ENCODE measurements at places on chromosomes 13 and 19.

GRCh38 chr13:76812206-76812897, 73.9 kb downstream of the KCTD12 start:
- no peak for DNase-seq

DNA sequence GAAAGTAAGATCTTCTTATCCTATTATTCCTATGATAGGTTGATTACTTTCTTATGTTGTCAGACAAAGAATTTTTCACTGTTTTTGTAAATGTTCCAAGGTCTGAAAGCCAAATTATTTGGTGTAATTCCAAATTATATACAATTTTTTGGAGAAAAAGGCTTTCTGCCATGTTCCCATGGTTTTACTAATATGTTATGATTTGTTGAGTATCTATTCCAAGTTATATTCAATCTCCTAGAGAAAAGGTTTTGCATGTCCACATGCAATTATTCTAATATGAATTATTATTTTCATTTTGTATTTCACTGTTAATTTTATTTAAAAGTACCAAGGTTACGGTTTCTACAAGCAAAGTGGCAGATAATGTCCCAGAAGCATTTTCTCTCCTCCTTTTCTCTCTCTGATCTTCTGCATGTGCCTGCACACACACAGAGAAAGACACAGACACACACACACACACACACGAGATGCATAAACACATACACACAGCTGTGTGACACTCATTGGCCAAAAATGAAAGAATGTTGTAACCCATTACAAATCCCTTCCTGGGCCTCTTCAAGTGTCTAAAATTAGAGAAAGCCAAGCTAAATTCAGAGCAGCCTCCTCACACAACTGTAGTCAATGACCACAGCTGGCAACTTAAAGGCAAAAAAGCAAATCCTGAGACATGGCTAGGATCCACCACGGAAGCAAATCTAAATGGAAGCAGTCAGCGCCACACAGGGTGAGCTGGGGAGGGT, 621.0 kb downstream of the EFNB2 start:
- no peak for DNase-seq

DNA sequence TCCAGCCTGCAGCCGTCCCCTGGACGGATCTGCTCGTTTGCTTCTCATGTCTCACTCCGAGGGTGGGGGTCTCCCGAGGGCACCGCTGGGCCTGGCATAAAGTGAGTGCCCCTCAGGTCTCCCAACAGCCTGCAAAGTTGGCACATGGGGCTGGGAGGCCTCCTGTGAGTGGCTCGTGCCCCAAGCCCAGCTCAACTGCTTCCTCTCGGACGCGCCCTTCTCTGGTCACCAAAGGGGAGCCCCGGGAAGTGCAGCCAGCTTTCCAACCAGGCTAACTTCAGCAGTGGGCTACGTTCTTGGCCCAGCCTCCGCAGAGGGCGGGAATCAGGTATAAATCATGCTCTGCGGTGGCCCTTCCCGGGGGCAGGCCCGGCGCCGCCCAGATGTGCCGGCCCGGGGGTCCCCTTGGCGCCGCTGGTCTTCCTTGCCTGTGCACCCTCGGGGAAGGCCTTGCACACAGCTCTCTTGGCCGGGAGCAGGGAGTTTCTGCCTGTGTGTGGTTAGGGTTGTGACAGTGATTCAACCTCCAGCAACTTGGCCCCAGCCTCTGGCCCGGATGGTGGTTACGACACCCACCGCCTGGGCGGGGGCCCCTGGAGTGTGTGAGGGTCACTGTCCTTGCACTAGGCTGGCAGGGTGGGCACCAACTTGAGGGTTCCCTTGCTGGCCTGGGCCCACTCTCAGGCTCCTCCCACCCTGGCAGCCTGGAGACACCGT, 20.7 kb downstream of the CEBPG start:
- no peak for DNase-seq

DNA sequence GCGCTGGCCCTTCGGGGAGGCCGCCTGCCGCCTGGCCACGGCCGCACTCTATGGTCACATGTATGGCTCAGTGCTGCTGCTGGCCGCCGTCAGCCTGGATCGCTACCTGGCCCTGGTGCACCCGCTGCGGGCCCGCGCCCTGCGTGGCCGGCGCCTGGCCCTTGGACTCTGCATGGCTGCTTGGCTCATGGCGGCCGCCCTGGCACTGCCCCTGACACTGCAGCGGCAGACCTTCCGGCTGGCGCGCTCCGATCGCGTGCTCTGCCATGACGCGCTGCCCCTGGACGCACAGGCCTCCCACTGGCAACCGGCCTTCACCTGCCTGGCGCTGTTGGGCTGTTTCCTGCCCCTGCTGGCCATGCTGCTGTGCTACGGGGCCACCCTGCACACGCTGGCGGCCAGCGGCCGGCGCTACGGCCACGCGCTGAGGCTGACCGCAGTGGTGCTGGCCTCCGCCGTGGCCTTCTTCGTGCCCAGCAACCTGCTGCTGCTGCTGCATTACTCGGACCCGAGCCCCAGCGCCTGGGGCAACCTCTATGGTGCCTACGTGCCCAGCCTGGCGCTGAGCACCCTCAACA, 1.2 kb downstream of the F2RL3 start:
- DNase-seq: no peak

DNA sequence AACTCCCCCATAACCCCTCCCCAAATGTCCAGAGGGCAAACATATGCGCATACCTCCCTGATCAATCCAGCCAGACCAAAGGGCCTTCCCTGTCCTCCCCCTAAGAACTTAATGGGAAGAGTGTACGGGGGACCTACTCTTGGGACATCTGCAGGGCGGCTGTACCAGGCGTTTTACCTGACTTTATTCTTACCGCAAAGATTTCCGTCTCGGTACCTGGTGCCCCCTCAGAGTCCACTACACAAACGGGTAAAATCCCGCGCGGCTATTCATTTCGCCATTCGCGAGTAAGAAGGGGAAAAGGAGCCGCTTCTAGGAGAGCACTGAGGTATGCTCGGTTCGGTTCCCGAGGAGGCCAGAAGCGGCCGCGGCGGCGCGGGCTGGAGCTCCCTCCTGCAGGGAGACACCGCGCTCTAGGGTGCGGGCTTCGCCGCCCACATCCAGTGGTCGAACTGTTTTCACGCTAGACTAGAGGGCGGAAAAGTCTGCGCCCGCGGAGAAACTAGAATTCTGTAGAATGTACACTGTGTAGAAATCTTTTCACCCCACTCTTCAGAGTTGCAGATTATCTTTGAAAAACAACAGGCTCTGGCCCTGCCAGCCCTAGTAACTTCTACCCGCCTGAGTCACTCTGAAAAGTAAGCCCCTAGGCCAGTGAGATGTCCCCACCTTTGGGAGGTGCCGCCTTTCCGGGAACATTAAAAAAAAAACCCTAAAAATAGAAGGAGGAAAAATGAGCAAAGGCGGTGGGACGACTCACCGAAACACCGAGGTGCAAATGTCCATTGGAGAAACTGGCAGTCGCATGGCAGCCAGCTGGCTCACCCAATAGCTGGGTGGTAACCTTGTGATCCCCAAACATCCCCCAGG, 3.8 kb upstream of the TSHZ3 start:
- DNase-seq: no peak

DNA sequence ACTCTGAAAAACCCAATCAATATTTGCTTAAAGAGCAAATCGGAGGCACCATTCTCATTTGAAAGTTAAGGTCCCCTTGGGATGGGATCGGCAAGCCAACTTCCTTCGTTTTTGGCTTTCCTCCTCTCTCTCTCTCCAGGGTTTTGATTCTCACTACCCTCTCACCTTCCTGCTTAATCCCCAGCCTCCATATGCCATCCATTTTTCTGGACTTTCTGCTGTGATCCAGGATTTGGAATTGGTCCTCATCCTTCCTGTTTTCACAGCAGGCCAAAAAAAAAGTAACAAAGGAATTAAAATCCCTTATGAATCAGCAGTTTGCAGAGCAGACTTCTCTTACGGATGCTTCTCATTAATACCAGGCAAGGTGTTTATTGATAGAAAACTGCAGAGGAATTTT, 283.1 kb upstream of the TMTC4 start:
- no peak for DNase-seq

DNA sequence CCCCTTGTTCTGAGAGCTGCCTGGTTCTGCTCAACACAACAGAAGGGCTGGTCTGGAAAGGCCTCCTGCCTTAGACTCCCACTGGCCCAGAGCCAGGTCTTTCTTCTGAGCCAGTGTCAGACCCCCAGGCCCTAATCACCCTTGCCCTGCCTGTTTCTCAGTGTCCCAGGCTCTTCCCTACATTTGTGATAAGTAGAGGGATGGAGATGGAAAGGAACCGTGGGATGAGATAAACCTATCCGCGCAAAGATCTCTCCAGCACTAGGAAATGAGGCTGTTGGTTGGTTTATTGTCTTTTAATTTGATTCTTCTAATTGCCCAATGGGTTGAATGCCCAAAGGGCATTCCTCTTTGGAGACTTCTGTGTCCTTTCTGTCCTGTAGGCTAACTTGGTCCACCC, 470.0 kb downstream of the TSHZ3 start:
- DNase-seq: no peak

- DNase-seq: no peak
These were observed 12.6 kb downstream of the CACNA1A start for GRCh38 chr19:13493516-13494310.

- DNase-seq: no peak
These were observed 471.4 kb downstream of the MYO16 start for GRCh38 chr13:109100705-109101304.

DNA sequence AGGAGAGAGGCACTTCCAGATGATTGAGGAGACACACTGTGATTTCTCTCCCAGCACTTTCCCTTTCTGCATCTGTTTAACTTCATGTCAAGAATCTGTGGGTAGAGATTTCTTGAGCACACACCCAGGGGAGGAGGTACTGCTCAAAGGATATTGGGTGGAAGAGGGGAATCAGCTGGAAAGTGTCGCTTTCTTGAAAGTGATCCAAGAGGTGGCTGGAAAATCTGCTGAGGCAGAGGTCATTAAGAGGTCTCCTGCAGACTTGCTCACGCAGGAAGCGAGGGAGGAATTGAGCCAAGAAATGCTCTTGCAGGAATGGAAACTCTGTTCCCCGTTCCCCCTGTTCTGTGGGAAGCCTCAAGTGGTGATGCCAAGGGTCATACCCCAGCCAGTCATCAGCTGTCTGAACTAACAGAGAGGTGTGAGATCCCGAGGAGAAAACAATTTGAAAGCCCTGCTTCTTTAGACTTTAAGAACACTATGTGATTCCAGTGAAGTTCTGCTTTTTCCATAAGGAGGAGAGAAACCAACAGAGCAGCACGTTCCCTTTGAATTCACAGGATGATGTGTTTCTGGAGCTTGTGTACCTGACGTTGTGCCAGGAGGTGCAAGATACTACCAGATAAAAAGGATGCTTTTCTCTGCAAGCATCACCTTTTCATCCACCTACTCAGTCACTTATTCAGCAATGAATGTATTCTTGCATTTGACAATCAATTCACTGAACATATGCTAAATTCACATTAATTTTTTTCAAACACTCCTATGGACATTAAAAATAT, 163.4 kb upstream of the GPR12 start:
- no peak for DNase-seq

- DNase-seq: no peak
These were observed 598.1 kb downstream of the DCT start for GRCh38 chr13:93881411-93881810.

GRCh38 chr13:88369866-88370265, 698.7 kb downstream of the SLITRK5 start:
- DNase-seq: no peak

DNA sequence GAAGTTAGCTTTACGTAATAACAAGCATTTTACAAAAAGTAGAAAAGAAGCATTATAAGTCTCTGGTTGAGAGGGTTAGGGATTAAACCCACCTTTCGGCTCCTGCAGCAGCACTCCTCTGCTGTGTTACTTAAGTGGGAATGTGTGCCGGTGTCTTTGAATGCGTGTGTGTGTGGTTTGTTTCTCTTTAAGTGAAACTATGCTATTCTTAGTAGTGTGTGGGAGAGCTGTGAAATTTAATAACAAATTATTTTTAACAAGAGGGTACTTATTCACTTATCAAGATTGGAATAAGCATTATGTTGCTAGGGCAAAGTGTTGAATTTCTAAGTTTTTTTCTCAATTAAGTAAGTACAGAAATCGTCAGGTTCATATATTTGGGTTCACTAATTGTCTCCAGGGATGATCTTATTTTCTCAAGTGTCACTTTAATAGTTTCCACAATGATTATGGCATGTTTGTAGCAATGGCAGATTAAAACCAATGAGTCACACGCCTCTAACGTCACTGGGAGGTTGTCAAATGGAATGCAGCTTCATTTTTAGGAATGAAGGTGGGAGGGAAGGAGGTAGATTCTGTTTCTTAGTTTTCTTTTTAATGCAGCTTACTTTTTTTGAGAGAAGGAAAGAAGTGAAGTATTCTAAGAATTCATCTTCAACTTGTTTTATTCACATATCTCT, 151.3 kb downstream of the LMO7 start:
- DNase-seq: no peak

DNA sequence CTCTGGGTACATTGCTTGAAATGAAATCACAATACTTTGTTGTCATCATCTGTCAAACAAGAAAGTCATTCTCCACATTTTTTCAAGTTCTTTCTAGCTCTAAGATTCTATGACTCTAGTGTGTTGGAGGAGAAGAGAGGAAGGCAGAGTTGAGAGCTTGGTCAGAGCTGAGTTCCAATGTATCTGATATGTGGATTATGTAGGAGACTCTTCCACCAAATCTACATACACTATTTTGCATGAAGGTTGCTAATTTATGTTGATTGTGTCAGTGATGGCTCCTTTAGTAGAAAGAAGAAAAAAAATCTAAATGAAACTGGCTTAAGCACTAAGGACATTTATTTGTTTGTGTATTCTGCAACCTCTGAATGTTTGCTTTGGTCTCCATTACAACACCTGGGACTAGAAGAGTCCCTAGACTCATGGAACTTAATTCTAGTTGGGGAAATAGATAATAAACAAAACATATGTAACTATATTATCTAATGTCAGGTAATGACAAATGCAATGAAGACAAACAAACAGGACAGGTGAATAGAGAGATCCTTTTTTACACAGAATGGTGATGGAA, 691.9 kb downstream of the UQCRFS1 start:
- DNase-seq: no peak

All from NCI-H1092 treated with DMSO at 0.1 percent for 48 hours (cell line).